Large intestine (tissue), 12 donors: ENCODE measurements at places on chromosomes 5 and 9. TPM values are rescaled to one million over a fixed set of nuclear protein-coding genes. Genes with fewer than 3 reads are reported as not detected.

DNA sequence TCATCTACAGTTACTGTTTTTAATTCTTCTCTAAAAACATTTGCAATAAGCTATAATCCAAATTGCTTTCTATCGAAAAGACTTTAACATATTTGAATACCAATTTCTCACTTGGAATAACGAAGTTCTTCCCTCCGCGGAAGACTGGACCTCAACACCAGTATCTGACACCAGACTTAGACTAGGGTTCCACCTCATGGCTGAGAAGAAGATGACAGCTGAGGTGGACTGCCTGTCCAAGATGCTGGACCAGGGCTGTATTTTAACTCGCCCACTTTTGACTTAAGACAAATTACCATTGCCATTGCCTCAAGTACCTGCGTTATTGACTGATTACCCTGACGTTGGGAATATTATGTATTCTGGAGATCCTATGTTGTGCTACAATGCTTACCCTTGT lies 34.1 kb downstream of the ZMAT2 start:
- DNase-seq, result no peak

DNA sequence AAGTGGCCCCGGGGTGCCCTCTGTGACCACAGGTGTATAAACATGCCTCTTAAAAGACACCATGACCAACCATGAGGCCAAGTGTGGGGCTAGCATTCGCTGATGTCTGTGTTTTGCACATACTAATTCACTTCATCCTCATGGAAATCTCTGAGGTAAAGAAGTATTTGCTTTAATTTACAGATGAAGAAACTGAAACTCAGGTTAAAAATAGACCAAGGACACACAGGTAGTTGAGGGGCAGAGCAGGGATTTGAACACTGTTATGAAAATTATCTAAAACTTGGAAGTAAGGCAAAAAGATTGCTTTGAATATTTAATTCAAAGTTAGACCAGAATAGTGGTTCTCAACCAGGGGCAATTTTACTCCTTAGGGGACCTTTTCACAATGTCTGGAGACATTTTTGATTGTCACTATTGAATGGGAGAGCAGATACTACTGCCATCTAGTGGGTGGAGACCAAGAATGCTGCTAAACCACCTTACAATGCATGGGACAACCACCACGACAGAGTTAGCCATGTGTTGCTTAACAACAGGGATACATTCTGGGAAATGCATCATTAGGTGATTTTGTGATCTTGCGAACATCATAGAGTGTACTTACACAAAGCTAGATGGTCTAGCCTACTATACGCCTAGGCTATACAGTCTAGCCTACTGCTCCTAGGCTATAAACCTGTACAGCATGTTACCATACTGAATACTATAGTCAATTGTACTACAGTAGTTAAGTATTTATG lies 8.0 kb upstream of the FXN start:
- DNase-seq, result peak; percentile 23

GRCh38 chr5:141779503-141779973 lies 97.5 kb upstream of the ARAP3 start:
- DNase-seq, result no peak

GRCh38 chr5:90747175-90747574 lies 188.6 kb downstream of the ADGRV1 start:
- DNase-seq, result no peak

GRCh38 chr9:79661279-79661678 lies 89.5 kb downstream of the TLE4 start:
- DNase-seq, result no peak

DNA sequence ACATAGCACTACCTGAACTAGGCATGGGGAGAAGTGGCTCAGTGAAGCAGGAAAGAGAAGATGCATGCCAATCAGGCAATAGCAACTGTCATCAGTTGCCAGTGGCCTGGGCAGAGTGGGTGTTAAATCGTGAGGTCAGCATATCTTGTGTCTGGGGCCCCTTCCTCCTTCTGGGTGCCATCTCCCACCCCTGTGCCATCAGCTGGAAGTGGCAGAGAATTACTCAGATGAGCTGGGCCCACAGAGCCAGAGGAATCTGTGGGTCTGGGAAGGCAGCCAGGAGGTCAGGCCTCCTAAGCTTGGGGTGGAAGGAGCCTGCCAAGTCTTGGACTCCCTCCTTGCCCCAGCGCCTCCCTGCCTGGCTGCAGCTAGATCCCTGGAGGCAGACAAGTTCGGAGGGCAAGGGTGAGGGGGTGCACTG lies 66.5 kb downstream of the GALNT12 start:
- no peak for DNase-seq

GRCh38 chr9:17064558-17064957 lies 70.3 kb upstream of the CNTLN start:
- DNase-seq, result no peak

GRCh38 chr5:168701641-168702040 lies 122.5 kb upstream of the PANK3 start:
- no peak for DNase-seq

GRCh38 chr5:95815155-95815729 lies 7.3 kb downstream of the GLRX start:
- DNase-seq, result no peak

GRCh38 chr5:100682625-100683024 lies 147.5 kb downstream of the FAM174A start:
- no peak for DNase-seq

DNA sequence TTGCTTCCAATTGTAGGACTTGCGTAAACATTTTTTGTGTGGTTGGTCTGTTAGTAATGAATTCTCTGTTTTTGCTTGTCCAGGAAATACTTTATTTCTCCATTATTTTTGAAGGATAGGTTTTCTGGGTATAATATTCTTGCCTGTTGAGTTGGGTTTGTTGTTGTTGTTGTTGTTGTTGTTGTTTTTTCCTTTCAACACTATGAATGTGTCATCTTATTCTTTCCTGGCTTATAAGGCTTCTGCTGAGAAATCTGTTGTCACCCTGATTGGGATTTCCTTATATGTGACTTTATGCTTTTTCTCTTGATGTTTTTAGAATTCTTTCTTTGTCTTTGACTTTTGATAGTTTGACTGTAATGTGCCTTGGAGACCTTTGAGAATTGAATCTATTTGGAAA lies 39.8 kb downstream of the SLF1 start:
- DNase-seq, result no peak

DNA sequence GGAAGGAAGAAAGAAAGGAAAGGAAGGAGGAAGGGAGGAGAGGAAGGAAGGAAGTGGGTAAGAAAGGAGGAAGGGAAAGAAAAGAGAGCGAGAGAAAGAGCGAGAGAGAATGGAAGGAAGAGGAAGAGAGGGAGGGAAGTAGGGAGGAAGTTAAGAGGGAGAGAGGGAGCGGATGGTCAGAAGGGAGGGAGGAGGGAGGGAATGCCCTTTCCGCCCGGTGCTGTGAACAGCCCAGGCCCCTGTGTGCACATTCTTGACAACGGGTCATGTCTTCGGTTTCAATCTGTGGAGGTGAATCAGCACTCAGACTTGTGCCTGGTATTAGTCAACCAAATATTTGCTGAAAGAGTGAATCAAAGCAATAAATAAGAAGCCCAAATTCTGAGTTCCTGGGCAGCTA lies 39.2 kb downstream of the PRUNE2 start:
- no peak for DNase-seq

DNA sequence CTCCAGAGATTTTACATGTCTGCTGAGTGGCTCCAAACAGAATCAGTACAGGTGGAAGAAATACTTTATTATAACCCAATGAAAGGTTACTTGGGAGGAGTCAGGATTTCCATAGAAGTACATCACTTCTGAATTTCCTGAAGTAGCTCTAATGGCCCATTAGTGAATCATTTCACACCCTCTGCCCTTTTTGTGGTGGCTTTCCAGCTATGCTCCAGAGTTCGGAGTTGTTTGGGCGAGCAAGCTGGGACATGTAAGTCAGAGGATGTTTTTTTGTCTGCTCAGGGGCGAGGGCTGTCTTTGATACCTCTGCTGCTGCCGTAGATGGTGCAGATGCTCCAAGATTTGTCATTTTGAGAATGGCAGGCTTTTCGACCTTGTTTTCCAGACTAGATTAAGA lies 226.1 kb downstream of the GOLPH3 start:
- no peak for DNase-seq

GRCh38 chr5:54453046-54453445 lies 2.5 kb upstream of the HSPB3 start:
- DNase-seq, result no peak

DNA sequence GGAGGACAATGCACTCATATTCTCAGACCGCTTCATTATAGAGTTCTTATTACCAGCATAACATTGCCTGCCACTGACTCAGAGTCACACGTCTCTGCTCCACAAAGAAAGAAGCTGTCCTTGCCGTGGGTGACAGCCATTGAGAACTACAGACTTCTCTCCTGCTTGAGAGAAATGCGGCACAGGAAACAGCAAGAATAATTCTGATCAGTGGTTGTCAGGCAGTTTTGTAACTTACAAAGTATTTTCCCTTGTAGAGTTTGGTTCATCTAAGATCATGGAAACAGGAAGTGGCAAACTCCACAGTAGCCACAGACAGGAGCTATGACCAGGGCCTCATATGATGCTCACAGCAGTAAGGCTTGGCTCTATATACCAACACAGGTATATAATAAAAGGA lies 47.0 kb downstream of the KCNV2 start:
- no peak for DNase-seq

- DNase-seq, result no peak
These were observed 9.4 kb downstream of the FLT4 start for GRCh38 chr5:180639741-180640610.

GRCh38 chr5:178535299-178536175 lies 54.7 kb downstream of the COL23A1 start:
- no peak for DNase-seq

DNA sequence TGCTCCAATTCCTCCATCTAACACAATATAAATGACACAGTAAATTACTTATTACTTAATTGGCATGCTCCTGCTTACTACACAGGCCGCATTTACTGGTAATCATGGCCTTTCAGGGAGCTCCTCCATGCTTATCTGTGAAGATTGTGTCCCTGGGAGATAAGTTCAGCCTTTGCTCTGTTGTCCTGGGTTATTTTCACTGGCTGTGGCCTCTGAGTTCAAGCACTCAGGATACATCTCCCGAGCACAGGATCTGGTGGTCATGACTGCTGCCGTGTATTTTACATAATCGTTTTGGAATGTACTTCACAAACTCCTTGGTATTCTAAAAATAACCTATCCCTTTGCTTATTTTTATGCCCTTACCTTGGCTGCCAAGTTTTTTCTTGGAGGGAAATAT lies 215.7 kb downstream of the ICE1 start:
- DNase-seq, result no peak

GRCh38 chr5:1763548-1763911 lies 36.1 kb downstream of the MRPL36 start:
- DNase-seq, result peak; percentile 11

DNA sequence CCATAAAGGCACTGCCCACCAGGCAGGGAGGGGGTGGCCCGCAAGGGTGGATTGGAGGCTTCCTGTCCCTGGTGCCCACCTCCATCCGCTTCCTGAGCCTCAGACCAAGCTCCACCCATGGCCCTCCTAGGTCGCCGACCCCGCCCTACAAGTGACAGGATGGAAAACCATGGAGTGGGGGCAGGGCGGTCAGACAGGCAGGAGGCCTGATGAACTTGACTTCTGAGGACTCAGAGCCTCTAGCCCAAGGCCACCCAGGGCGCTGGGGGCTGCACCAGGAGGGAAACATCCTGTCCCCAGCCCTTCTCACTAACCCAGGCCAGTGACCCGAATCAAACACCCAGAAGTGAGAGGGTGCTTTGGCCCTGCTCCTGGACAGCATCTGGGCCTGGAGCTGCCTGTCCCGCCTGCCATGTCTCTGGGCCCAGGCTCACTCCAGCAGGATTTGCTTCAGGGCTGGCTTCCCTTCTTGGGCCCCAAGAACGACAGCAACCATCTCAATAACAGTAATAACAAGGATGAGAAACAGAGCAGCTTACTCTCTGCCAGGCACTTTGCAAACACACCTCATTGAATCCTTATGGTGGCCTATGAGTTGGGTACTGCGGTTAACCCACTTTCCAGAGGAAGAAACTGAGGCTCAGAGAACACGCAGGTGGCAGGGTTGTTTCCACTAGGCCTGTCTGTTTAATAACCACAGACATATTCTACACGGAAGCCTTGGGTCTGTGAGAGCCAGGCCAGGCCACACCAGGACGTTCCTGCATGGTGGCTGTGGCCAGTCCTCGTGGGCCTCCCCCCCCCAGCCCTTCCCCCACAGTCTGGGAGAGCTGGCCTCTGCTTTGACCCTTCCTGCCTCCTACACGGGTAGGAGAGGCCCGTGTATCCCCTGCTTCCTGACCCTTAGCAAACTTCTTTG lies 4.4 kb upstream of the ST6GALNAC6 start:
- DNase-seq, result peak; percentile 52

GRCh38 chr5:65699338-65699737 lies 22.6 kb downstream of the SGTB start:
- no peak for DNase-seq

DNA sequence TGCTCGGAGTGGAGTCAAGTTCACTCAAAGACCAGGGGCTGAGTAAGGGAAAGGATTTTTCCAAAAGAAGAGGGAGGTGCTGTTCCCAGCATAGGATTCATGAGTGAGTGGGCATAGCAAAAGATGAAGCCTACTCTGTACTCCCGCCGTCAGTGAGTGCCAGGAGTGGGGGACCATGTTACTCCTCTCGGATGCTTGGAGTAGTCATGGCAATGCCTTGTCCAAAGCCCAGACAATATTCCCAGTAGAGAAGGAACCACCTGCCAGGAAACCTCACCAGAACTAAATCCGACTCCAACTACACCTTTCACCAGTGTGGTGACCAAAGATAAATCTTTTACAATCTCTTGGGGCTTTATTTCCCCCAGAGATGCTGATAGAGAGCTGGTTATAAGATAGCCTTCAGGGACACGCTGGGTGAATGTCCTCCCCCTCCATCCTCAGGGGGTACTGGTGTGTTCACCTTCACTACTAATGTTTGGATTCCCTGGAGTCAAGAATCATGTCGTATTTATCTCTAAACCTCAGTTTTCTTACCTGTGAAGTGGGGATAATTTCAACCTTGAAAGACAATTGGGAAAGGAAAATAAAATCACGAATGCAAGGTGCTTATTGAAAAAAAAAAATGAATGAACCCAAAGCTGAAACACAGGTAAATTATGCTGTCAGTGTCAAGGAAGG lies 165.2 kb downstream of the NSG2 start:
- DNase-seq, result no peak

GRCh38 chr9:128138001-128138400 lies 10.5 kb upstream of the PTGES2 start:
- no peak for DNase-seq

GRCh38 chr9:35743452-35743851 lies 5.6 kb downstream of the GBA2 start:
- DNase-seq, result no peak

DNA sequence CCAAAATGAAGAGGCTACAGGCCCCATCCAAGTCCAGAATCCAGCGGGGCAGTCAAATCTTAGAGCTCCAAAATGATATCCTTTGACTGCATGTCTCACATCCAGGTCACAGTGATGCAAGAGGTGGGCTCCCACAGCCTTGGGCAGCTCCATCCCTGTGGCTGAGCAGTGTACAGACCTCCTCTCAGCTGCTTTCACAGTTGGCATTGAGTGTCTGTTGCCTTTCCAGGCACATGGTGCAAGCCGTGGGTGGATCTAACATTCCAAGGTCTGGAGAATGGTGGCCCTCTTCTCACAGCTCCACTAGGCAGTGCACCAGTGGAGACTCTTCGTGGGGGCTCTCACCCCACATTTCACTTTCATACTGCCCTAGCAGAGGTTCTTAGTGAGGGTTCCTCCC lies 120.7 kb downstream of the GIN1 start:
- DNase-seq, result no peak

Gene SLC6A18
- polyA plus RNA-seq, result 0.03 TPM

Gene TRAF1
- polyA plus RNA-seq, result 6.5 TPM

Gene ANKRD20A1
- polyA plus RNA-seq, result 0.73 TPM

Gene SAXO1
- 0.06 TPM for polyA plus RNA-seq

Gene LHX3
- not detected for polyA plus RNA-seq

Gene PCA3
- 0.97 TPM for polyA plus RNA-seq

Gene TOR4A
- polyA plus RNA-seq, result 18.4 TPM

Gene TXNDC8
- not detected for polyA plus RNA-seq

Gene ZBTB26
- polyA plus RNA-seq, result 11.4 TPM

Gene RAD1
- polyA plus RNA-seq, result 28.8 TPM

Gene COL5A1
- polyA plus RNA-seq, result 79.9 TPM
